ENCODE measurements at places on chromosomes 3 and 15.
A peak's percentile ranks its signal among the peaks of the same experiment; 100 is the strongest.

DNA sequence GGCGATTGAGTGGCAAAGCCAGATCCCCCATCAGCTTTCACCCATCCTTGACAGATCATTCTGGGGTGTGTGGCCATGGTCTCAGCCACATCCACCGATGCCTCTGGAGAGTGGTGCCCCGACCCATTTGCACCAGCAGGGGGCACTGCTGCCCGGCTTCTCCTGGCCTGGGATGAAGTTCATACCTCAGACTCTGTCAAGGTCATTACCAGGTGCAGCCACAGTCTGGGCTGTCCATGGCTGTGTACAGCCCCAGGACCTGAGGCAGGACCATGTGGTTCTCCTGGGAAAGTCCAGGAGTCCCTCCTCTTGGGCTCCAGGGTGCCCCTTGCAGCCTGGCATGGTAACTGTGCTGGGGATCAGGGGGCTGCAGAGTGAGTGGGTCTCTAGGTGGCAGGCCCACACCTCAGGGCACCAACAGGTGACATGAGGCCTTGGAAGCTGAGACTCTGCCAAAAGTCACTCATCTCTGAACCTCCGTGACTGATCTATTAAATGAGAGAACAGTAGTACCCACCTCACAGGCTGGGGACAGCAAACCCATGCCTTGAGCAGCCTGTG lies 67.2 kb downstream of the CACNA2D2 start:
- DNase-seq: peak; percentile 68

DNA sequence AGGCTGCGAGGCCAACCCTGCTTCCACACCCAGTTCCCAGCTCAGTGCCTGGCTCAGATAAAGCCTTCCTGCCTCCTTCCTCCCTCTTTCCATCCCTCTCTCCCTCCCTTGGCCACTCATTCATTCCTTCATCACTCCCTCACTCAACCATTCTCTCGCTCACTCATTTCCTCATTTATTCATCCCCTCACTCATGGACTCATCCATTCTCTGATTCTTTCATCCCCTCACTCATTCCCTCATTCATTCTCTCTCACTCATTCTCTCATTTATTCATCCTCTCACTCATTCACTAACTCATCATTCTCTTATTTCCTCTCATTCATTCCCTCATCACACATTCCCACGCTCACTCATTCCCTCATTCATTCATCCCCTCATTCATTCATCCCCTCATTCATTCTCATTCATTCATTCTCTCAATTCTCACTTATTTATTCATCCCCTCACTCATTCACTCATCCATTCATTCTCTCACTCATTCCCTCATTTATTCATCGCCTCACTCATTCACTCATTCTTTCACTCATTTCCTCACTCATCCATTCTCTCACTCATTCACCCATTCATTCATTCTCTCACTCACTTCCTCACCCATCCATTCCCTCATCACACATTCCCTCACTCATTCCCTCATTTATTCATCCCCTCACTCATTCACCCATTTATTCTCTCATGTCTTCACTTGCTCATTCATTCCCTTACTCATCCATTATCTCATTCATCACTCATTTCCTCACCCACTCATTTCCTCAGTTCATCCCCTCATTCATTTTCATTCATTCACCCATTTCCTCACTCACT lies 13.2 kb downstream of the ABTB1 start:
- no peak for DNase-seq

DNA sequence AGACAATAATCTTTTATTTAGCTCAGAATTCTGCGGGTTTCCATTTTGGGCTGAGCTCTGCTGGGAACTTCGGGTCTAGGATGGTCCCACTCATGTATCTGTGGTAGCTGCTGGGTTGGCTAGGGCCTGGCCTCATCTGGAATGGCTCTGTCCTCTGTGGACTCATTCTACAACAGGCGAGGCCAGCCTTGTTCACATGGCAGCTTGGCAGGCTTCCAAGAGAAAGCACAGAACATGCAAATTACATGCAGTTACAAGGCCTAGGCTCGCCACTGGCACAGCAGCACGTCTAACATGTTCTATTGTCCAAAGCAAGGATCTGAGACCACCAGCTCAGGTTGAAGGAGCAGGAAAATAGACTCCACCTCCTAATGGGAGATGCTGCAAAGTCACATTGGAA lies 431.4 kb downstream of the PDCD6IP start:
- no peak for DNase-seq

GRCh38 chr3:190608850-190609589 lies 95.1 kb downstream of the IL1RAP start:
- DNase-seq: no peak

GRCh38 chr3:128424508-128425069 lies 42.1 kb downstream of the DNAJB8 start:
- DNase-seq: no peak

Measured in stimulated activated CD8-positive, alpha-beta memory T cell treated with anti-CD3 and anti-CD28 coated beads, Interleukin-7, amount 100 ng/mL, for 1 hour (primary cell).